Fibroblast of skin of back (primary cell): ENCODE measurements at places on chromosomes 5 and 9.
A peak's percentile ranks its signal among the peaks of the same experiment; 100 is the strongest.

DNA sequence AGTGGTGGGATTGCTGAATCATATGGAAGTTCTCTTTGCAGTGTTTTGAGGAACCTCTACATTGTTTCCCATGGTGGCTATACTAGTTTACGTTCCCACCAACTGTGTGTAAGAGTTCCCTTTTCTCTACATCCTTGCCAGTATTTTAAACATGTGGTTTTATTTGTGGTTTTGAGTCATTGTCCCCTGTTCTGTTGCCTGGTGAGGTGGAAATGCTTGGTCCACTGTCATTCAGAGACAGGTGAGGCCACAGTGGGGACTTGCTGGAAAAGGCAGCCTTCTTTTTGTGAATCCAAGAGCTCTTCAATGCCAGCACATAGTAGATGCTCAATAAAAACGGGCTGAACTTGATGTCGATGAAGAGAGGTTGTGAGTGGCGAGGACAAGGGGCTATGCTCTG, 44.2 kb downstream of the SH3PXD2B start:
- peak; percentile 79 for DNase-seq

DNA sequence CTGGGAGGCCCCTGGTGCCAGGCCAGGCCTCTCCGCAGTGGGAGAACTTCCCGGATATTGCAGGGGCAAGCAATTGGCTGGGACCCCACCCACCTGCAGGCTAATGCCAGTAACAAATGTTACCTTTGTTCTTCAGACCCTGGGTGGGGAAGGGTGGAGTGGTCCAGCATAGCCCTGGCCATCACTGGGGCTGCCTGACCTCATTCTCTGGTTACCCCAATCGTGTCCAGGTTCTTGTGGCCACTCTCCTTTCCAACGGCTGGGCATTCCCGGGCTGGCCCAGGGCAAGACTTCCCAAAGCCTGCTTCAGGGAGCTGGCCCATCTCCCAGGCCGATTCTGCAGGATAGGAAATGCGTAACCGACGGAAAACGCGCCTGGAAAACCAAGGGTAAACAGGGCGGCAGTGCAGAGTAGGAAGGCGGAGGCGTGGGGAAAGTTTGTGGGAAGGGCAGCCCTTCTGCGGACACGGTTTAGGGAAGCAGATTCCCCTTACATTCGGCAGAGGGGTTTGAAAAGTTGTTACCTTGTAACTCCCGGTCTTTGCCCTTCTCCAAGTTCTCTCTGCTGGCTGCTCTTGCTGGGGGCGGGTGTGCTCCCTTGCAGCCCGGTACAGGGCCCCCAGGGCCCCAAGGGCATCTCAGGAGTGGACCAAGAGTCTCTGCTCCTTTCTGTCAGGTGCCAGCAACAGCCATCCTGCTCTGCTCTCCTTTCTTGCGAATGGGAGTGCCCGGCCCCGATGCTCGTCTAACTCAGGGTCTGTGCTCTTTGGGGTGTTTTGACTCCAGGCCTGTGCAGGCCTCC, 3.5 kb downstream of the NRARP start:
- no peak for DNase-seq

DNA sequence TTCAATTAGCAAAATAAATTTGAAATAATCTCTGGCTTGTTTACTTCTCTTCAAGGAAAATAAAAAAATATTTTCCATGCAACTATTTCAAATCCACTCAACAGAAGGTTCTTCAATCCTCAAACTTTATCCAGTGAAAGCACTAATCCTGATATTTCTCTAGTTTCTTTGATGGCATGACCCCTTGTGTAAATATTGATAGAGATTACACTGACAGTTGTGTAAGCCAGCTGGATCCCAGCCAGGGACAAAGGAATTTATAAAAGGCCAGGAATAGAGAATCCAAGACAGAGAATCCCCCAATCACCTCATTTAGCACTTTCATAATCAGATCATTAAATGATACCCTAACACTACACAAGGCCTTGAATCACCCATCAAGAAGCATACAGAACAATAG, 135.2 kb downstream of the GNA14 start:
- peak; percentile 50 for DNase-seq

DNA sequence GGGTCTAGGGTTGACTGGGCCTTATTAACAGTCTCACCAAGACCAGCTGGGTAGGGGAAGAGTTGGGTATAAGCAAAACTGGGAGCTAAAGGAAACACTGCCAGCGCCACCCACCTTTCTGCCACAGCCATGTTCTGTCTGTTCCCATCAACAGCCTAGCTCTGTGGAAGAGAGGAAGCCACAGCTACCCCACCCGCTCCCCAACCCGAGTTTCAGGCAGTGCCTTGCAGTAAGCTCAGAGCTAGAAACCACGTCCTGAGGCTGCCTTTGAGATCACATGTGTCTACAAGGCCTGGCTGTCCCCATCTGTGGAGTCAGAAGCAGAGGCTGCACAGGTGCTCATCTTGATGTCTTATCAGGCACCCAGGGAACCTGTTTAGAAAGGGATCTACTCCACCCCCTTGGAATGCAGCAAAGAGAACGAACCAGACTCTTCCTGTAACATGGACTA, 15.3 kb downstream of the HNRNPH1 start:
- DNase-seq: no peak

- peak; percentile 31 for DNase-seq
Measured at GRCh38 chr5:60687927-60688720, 11.8 kb downstream of the DEPDC1B start.

DNA sequence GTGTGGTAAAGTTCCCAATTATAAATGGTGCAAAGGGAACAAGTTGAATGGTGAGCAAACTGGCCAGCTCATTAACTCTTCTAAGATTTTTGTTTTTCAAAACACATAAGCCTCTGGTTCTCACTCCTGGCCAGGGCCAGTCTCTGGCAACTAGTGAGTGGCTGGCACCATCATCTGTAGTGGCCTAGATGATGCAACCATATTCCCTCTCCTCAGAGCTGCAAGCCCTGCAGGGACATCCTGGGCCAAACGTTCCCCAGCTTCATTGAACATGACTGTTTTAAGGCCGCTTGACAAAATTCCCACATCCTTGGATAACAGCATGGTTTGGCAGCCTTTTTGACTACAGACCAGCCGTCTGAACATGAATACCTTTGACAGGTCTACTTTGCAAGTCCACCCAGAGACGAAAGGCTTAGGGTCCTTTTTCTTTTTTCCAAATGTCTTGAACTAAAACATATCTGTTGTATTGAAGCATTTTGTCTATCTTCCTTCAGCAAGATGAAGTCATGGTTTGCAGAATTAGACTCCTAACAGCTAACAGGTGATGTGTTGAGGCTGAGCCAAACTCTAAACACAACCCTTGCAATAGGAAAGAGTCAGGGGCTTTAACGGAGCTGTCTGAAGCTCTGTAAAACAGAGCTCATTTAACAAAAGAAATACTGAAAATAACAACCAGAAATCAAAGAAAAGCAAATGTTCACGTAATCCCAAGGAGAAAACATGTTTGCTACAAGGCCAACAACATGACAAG, 23.8 kb downstream of the MACROH2A1 start:
- DNase-seq: no peak

DNA sequence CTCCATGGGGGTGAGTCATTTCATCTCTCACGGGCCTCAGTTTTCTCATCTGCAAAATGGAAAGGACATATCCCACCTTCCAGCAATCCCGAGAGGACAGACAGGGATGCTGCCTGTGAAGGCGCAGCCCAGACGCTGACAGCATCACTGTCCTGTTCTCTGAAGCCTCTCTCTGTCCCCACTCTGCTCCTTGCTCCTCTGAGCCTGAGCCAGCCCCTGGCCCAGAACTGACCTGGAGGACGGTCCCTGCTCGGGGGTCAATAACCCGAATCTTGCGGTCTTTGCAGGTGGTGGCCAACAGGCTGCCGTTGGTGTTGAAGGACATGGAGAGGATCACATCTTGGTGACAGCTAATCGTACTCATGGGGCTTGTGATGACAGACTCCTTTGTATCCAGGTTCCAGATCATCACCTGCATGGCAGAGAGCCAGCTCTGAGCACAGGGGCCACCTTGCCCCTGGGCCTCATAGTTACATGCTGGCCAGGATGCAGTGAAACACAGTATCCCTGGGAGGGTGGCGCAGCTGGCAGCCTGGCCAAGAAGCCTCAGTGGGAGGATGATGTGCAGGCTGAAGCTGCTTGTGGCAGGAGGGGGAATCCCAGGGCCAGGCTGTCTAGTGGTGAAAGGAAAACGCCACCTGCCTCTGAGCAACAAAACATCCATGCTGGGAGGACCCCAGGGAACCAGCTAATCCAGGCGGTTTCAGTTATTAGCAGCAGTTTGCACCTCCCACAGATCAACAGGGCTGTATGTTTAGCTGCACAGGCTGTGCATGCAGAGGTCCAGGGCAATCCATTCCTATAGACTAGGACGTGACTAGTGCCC, 14.0 kb upstream of the TRIM14 start:
- no peak for DNase-seq

DNA sequence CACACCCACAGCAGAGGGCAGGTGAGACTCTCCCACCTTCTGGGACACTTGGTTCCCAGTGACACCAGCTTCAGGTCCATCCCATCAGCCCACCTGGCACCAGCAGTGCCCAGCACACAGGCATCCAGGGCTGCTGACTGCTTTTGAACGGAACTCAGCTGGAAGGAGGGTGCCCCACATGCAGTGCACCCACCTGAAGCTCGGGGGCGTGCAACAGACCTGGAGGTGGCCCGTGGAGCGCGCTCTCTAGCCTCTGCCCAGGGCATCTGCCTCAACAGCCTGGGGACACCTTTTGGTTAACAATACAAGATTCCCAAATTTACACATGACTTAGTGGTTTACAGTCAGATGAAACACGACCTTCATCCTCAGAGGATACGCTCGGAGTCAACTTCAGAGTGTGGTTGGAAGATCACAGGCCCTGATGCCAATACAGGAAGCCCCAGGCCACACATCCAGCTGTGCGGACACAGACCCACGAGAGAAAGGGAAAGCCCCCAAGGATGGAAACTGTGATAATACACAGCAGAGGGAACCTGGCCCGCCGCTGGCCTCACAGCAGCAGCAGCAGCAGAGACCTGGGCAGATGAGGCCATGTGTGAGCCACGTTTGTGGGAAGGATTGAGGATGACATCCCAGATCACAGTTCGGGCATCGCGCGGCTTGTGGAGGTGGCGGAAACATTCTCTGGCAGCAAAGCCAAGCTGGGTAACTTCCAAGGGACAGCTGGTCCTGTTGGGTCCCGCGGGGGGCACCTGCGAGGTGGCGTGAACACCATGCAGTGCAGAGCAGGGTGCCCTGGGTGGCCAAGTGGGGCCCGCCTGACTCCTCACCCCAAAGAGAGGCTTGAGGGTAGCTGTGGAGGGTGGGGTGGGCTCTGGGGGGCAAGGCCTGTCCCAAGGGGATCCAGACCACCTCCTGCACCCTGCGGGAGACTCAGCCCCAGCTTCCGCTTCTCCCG, 64.0 kb downstream of the SECISBP2 start:
- no peak for DNase-seq

- DNase-seq: no peak
Measured at GRCh38 chr5:14742498-14742897, 78.0 kb downstream of the OTULIN start.

DNA sequence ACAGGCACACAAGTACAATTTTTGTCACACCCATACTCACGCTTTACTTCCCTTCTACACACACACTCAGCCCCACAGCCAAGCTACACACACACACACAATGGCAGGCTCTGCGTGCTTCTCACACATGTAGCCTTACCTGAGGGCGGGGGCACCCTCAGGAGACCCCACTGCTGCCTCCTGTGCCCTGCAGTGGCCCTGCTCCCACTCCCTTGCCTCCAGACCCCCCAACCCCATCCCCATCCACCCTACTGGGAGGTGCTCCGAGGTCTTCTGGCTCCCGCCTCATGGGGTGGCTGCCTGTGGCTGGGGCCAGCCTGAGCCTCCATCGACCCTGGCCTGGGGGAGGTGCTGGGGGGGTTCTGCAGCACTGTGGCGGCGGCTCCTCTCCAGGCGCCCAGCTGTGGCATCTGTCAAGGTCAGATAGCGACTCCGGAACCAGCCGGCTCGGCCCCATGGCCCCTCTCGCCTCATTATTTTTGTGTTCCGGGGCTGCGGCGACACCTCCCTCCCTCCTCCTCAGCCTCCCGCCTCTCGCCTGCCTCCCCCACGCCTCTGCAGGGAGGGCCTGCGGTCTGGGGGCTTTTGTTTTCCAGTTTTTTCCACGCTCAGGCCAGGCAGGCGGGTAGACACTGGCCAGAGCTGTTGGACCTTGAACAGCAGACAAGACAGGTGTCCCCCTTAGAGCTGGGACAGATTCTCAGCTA, 21.7 kb downstream of the CXXC5 start:
- no peak for DNase-seq

- DNase-seq: no peak
Measured at GRCh38 chr5:62731022-62731421, 152.4 kb downstream of the LRRC70 start.

GRCh38 chr9:131421691-131422090, 27.8 kb downstream of the PRRC2B start:
- DNase-seq: no peak

DNA sequence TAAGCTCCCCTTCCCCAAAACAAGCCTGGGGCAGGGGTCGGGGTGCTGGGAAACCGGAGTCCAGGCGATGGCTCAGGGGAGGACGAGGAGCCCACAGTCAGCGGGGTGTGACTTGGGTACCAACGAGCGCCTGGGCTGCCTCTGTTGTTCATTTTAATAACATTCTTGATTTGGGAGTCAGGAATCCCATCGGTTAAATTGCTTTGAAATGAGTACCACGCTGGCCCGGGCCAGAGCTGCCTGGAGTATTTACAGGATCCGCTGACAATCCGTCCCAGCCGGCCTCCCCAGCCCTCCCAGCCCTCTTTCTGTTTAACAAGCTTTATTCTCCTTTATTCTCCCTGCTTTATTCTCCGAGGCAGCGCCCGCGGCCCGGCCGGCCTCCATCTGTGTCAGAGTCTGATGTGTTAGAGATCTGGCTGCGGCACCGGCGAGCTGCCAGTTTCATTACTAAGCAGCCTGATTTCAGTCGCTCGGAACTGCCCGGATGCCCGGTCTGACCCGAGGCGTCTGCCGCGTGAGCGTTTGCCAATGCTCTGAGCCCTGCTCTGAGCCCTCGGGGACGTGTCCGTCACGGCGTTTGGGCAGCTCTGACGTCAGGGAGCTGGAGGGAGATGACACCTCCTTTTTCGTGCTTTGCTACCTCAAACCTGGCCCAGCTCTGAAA, 16.5 kb upstream of the QRFP start:
- peak; percentile 56 for DNase-seq

DNA sequence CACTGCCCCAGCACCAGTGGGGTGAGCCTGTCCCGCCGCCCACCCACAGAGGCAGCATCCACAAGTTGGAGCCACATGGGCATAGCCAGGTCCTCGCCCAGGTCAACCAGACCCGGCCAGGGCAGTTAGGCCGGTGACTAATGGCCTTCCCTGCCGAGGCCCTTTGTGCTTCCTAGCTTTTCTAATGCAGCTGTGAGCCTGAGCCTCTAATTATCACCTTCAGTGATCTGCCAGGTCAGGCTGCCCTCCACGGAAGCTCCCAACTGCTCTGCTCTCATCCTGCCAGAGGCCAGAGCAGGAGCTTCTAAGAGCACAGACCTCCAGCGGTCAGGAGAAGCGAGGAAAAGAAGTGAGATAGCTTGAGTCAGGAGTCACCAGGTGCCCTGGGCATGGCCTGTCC, 87.1 kb upstream of the PPP1R26 start:
- DNase-seq: no peak

GRCh38 chr9:108310202-108310601, 545.6 kb downstream of the ACTL7B start:
- DNase-seq: no peak
